ENCODE measurements at places on chromosomes 12 and 14.

GRCh38 chr14:48614003-48614402, 938.6 kb upstream of the MDGA2 start:
- no peak for DNase-seq

DNA sequence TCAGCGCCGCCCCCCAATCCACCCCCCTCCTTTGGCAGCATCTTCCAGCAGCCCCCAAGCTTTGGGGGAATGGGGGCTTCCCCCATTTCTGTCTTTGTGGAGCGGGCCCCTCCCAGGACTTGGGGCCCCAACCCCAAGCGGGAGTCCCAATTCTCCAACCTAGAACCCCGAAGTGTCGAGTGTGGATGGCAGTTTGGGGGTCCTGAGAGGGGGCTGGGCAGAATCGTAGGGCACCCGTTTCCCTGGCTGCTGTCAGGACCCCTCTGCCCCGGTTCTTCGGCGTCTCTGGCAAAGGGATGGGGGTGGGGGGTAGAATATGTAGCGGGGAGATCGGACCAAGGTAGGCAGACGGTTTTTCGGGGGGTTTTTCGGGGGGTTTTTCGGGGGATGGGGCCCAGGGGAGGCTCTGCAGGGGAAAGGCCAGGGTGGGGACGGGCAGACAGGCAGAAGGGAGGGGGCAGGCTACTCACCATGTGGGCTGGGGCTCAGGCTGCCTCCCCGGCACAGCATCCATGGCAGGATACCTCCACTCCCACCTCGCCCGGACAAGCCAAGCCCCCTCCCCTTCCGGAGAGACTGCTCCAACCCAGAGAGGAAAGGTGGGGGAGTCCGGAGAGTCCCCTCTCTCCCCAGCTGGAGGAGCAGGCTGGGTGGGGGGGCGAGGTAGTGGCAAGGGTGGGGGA, 739 bp downstream of the JPH4 start:
- DNase-seq = peak; percentile 66

GRCh38 chr14:87830443-87831096, 162.4 kb downstream of the GALC start:
- no peak for DNase-seq

DNA sequence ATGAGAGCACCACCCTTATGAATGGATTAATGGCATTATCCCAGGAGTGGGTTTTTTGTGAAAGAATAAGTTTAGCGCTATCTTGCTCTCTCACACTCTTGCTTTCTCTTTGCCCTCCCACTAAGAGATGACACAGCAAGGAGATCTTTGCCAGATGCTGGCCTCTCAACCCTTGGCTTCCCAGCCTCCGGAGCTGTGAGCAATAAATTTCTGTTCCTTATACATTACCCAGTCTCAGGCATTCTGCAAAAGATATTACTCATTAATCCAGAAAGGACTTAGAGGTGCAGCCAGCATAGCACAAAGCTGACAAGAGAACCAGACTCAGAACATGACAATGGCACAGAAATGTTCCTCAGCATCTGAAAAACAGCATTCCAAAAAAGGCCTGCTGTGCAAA, 190.6 kb downstream of the ITPR2 start:
- no peak for DNase-seq

DNA sequence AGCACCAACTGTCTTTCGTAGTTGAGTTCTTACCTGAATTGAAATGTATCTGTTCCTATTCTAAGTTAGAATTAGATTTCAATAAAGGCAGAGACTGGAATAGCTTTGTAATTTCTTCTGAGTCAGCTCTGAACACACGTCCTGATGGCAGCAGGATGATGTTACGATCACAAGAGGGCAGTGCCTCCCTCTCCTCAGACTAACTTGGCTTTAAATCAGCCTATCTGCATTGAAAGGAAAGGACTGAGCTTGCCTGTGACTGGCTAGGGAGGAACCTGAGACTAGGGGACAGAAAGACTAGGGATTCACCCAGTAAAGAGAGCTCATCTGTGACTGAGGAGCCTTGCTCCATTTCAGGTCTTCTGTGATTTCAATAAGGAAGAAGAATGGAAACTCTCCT, 323.7 kb upstream of the OR4E1 start:
- DNase-seq = no peak

Data from type B pancreatic cell (in vitro differentiated cells).